ENCODE measurements at places on chromosomes 4 and X.
A peak's percentile ranks its signal among the peaks of the same experiment; 100 is the strongest.

GRCh38 chrX:45743081-45743533 lies 542.4 kb upstream of the DIPK2B start:
- H3K27me3 ChIP-seq = no peaks in the 10 kb centered on the region
- peak; percentile 39 for DNase-seq
- 0 out of 2 replicates have a peak, but pooled peaks cover 5% of the 10 kb centered on the region for H3K36me3 ChIP-seq
- H3K4me3 ChIP-seq = no peak overlapping the region
- H3K27ac ChIP-seq = no peak overlapping the region

- H3K27me3 ChIP-seq = no peaks in the 10 kb centered on the region
- DNase-seq = no peak
- H3K36me3 ChIP-seq = no peaks in the 10 kb centered on the region
- H3K4me1 ChIP-seq = no peaks in the 10 kb centered on the region
These were observed 166.7 kb upstream of the RPS6KA3 start for GRCh38 chrX:20433388-20433775.

DNA sequence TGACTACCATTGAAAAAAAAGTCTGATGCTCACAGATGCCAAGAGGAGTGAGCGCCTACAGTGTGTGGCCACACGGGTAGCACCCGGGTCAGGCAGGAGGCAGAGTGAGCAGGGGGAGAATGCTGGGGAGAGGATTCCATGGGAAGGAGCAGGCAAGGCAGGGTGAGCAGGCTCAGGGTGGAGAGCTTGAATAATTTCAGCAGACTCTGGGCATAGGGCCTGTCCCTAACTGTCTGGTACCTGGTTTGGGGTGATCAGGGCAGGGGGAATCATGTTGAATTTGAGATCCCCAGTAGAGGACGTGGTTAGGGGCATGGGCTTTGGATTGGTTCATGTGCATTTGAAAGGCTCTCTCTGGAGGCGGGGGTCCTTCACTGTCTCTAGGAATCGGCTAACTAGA lies 51.2 kb upstream of the TLR3 start:
- H3K27me3 ChIP-seq = no peaks in the 10 kb centered on the region
- DNase-seq = no peak
- no peaks in the 10 kb centered on the region for H3K36me3 ChIP-seq
- no peak overlapping the region for H3K27ac ChIP-seq

DNA sequence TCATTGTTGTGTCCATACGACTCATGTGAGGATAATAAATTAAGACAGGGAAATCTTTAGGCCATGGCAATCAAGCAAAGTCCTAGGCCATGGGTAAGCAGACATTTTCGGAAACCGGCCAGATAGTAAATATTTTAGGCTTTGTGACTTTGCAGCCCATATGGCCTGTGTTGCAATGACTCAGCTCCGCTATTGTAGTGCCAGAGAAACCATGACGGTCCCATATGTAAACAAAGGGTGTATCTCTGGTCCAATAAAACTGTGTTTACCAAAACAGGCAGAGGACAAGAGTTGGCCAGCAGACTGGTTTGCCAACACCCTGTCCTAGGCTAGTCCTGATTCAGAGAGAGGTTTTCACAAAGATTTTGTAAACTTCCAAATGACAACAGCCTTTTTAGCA lies 5.0 kb downstream of the FAM114A1 start:
- H3K4me1 ChIP-seq = peaks cover 6% of the 10 kb centered on the region
- H3K4me3 ChIP-seq = no peak overlapping the region
- H3K27ac ChIP-seq = no peak overlapping the region

GRCh38 chr4:35493977-35494376 lies 750.3 kb downstream of the ARAP2 start:
- no peak overlapping the region for H3K4me3 ChIP-seq
- no peaks in the 10 kb centered on the region for H3K4me1 ChIP-seq
- no peak for DNase-seq
- no peaks in the 10 kb centered on the region for H3K27me3 ChIP-seq
- H3K36me3 ChIP-seq = no peaks in the 10 kb centered on the region
- no peak overlapping the region for H3K27ac ChIP-seq

GRCh38 chrX:133897593-133898163 lies 87.7 kb downstream of the GPC3 start:
- H3K36me3 ChIP-seq = no peaks in the 10 kb centered on the region
- H3K4me1 ChIP-seq = no peaks in the 10 kb centered on the region
- no peak overlapping the region for H3K27ac ChIP-seq
- H3K4me3 ChIP-seq = no peak overlapping the region
- H3K27me3 ChIP-seq = no peaks in the 10 kb centered on the region

DNA sequence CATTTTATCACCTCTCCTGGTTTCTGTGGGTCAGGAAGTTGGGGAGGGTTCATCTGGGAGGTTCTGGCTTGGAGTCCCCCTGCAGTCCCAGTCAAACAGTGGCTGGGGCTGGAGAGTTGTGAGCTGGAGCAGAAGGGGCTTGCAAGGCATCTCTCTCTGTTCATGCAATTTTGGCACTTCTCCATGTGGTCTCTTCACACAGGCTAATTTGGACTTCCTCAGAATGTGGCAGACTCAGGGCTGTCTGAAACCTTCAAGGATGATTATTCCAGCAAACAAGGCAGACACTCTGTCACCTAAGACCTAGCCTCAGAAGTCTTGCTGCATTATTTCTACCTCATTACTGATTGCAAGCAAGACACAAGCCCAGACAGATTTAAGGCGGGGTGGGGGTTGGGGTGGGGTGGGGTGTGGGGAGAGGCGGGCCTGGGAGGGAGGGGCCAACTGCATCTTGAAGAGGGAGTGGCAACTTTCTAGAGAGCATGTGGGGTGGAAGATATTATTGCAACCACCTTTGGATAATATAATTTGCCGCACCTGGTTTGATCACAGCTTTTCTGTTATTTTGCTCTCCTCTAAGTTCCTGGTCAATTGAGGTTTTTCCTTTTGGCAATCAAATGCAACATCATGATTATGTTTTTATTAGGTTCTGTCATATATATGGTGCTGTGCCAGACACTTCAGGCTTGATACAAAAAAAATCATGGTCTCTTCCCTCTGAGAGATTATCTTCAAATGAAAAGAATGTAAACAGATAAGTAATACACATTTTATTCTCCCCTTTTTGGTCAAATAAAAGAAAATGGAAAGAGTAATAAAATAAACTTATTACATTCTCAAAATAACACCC lies 799.5 kb downstream of the RPA4 start:
- no peak for DNase-seq
- H3K27ac ChIP-seq = no peak overlapping the region
- H3K4me1 ChIP-seq = peaks cover 8% of the 10 kb centered on the region
- H3K36me3 ChIP-seq = no peaks in the 10 kb centered on the region
- H3K4me3 ChIP-seq = no peak overlapping the region

DNA sequence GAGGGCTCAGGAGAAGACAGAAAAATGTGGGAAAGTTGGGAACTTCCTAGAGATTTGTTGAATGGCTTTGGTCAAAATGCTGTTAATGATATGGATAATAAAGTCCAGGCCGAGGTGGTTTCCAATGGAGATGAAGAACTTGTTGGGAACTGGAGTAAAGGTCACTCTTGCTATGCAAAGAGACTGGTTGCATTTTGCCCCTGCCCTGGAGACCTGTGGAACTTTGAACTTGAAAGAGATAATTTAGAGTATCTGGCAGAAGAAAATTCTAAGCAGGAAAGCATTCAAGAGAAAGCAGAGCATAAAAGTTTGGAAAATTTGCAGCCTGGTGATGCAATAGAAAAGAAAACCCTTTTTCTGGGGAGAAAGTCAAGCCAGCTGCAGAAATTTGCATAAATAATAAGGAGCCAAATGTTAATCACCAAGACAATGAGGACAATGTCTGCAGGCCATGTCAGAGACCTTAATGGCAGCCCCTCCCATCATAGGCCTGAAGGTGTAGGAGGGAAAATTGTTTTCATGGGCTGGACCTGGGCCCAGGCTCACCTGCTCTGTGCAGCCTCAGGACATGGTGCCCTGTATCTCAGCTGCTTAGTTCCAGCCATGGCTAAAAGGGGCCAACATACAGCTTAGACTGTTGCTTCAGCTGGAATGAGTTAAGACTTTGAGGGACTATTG lies 203.8 kb downstream of the RELL1 start:
- H3K36me3 ChIP-seq = no peaks in the 10 kb centered on the region
- no peak for DNase-seq
- no peaks in the 10 kb centered on the region for H3K27me3 ChIP-seq

DNA sequence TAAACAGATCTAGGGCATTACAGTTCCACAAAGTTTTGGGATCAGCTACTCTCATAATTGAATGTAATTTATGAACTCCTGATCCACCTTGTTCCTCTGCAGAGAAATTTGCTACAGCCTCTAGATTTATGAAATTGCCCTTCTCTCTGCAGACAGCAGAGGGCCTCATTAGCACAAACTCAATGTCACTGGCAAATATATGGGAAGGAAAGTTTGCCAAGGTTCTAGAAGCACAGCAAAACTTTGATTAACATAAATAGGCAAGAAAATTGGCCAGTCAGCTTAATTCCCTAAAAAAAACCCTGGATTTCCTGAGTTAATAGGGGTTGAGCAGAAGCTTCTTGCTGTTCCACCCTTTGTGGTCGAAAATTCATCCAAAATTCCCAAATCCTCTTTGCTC lies 31.5 kb downstream of the PRPS1 start:
- 0 out of 2 replicates have a peak, but pooled peaks cover 4% of the 10 kb centered on the region for H3K4me1 ChIP-seq
- H3K27ac ChIP-seq = no peak overlapping the region
- H3K27me3 ChIP-seq = no peaks in the 10 kb centered on the region
- H3K36me3 ChIP-seq = no peaks in the 10 kb centered on the region

DNA sequence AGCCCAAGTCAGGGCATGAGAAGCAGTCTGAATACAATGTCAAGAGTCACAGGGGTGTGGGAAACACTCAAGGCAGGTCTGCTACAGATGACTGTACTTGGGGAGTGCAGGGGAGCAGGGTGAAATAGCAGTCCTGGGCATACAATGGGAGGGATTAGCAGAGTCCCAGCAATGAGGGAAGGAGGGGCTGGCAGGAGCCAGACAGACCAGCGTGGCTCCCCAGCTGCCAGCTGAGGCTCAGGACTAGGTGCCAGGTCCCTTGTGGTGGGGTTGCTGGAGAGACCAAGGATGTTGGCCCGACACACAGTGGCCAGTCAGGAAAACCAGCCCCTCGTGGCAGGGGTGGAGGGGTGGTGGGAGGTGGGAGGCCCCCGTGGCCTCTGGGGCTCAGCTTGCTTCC lies 86.6 kb downstream of the RTL5 start:
- H3K27ac ChIP-seq = peak overlapping the region; percentile 85
- peaks cover 5% of the 10 kb centered on the region for H3K4me1 ChIP-seq
- no peak overlapping the region for H3K4me3 ChIP-seq

GRCh38 chr4:81827577-81828202 lies 356.0 kb upstream of the RASGEF1B start:
- no peaks in the 10 kb centered on the region for H3K4me1 ChIP-seq
- no peak overlapping the region for H3K4me3 ChIP-seq
- no peak overlapping the region for H3K27ac ChIP-seq
- no peak for DNase-seq
- no peaks in the 10 kb centered on the region for H3K27me3 ChIP-seq

DNA sequence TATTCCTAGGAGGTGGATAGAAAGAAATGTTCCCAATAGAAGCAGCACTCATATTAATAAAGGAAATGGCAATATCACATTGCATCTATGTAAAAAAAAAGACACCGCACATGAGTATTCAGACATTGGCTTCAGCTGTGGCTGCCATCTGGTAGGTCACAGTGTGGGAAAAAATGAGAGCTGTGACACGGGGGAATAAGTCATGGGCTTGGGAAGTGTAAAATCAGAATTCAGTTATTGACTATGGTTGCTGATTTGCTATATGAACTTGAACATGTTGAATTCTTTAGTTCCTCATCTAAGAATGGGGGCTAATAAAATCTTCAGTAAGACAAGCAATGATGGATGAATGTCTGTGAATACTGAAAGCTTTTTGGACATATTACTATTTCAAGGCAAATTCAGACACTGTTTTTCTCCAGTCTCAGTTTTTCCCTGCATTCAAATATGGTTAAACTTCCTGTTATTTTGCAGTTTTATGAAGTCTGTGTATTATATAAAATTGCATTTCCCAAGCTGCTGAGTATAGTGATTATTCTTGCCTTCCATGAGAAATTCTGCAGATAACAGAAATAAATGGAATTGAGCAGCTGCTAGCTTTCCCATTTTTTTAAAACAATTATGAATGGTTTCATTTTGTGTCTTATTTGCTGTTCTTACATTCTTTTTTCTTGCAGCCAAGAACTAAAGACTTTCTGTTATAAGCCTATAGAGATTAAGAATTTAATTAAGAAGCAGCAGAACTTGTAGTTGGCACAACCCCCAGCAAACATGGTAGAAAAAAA lies 221.0 kb downstream of the ANKRD50 start:
- H3K4me3 ChIP-seq = no peak overlapping the region
- DNase-seq = no peak
- H3K4me1 ChIP-seq = no peaks in the 10 kb centered on the region
- H3K36me3 ChIP-seq = no peaks in the 10 kb centered on the region

DNA sequence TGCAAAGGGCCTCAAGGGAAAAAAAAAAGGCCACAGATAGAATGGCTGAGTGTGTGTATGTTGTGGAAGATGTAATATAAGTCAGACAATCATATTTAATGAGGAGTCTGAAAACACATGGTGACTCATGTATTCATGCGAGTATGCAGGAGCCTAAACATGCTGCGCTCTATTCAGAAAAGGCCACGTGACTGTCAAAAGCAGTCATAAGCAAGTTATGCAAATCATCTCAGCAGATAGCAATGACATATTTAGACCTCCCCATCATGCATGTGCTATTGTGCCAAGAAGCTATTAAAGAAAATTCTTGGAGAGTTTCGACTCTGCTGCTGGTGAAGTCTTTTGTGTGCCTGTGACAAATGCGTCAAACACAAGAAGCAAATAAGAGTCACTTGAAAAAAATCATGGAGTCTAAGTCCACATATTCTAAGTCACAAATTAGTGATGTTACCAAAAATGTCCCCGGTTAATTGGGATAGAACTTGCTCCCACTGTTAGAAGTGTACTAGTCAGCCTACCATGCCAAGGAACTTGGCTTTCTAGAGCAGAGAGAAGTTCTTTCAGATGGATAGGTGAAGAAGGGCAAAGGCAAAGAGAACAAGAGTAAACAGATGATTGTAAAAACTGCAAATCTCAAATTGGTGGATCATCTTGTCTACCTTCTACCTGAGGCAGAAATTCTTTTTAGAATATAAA lies 5.0 kb downstream of the LNX1 start:
- H3K4me1 ChIP-seq = peaks cover 10% of the 10 kb centered on the region
- no peak overlapping the region for H3K4me3 ChIP-seq
- no peaks in the 10 kb centered on the region for H3K27me3 ChIP-seq
- H3K27ac ChIP-seq = no peak overlapping the region

- H3K27me3 ChIP-seq = peaks cover 100% of the 10 kb centered on the region
- H3K4me1 ChIP-seq = peaks cover 88% of the 10 kb centered on the region
- H3K36me3 ChIP-seq = no peaks in the 10 kb centered on the region
- no peak for DNase-seq
- peak overlapping the region; percentile 49 for H3K4me3 ChIP-seq
These were observed 15.0 kb downstream of the NKX3-2 start for GRCh38 chr4:13529128-13529919.

- DNase-seq = no peak
- peaks cover 2% of the 10 kb centered on the region for H3K36me3 ChIP-seq
- no peaks in the 10 kb centered on the region for H3K27me3 ChIP-seq
These were observed 237.3 kb upstream of the GRID2 start for GRCh38 chr4:92066485-92066884.

DNA sequence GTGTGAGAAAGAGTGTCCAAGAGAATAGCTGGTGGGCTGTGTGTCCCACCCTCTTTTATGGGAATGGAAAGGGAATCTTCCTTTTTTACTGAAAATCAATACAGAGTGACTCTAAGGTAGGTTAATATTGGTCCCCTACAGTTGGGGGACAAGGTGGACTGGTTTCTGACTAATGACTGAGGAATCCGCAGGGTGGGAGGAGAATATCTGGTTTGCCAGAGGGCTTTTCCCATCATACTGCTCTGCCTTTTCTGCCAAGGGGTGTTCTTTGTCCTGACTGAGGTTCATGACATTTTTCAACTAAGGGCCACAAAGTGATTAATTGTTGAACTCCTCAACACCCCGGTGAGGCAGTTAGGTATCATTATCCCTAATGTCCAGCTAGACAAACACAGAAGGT lies 261.6 kb downstream of the SPATA18 start:
- DNase-seq = peak; percentile 7
- no peaks in the 10 kb centered on the region for H3K36me3 ChIP-seq
- H3K4me3 ChIP-seq = no peak overlapping the region
- H3K27me3 ChIP-seq = no peaks in the 10 kb centered on the region
- H3K27ac ChIP-seq = no peak overlapping the region

Measured in GM23338 (cell line).